ENCODE measurements at places on chromosomes 11 and 22.

DNA sequence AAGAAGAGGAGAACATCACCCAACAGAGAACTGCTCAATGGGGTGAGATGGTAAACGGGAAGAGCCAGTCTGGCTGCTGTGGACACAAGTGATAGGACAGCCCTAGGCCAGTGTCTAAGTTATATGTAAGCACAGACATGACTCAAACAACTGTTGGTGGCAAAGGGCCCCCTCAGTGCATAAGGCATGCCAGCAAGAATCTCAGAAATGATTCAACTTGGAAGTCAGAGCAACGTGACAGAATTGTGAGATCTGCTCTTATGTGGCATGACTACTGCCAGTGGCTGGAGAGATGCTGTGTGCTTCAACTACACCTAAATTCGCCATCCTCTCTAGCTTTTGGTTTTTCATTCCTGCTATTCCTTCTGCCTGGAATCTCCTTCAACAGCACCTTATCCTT, 7.4 kb downstream of the SLN start:
- DNase-seq, result no peak

- no peak for DNase-seq
Measured at GRCh38 chr11:67285541-67286498, 3.3 kb upstream of the ANKRD13D start.

GRCh38 chr22:48042621-48043395, 1280.4 kb downstream of the TBC1D22A start:
- no peak for DNase-seq

- no peak for DNase-seq
Measured at GRCh38 chr11:61020551-61021235, 49.2 kb downstream of the CD6 start.

DNA sequence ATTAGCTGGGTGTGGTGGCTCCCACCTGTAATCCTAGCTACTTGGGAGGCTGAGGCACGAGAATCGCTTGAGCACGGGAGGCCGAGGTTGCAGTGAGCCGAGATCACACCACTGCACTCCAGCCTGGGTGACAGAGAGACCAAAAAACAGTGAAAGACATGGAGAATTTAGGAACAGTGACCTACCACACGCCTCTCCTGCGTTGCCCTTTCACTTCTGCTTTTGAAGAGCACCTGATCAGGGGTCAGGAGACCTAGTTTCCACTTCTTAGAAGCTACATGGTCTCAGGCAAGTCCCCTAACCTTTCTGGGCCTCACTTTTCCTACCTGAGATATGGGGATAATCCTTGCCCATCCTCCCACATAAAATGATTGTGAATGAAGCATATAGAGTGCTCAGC, 12.2 kb downstream of the SLC35C1 start:
- no peak for DNase-seq

DNA sequence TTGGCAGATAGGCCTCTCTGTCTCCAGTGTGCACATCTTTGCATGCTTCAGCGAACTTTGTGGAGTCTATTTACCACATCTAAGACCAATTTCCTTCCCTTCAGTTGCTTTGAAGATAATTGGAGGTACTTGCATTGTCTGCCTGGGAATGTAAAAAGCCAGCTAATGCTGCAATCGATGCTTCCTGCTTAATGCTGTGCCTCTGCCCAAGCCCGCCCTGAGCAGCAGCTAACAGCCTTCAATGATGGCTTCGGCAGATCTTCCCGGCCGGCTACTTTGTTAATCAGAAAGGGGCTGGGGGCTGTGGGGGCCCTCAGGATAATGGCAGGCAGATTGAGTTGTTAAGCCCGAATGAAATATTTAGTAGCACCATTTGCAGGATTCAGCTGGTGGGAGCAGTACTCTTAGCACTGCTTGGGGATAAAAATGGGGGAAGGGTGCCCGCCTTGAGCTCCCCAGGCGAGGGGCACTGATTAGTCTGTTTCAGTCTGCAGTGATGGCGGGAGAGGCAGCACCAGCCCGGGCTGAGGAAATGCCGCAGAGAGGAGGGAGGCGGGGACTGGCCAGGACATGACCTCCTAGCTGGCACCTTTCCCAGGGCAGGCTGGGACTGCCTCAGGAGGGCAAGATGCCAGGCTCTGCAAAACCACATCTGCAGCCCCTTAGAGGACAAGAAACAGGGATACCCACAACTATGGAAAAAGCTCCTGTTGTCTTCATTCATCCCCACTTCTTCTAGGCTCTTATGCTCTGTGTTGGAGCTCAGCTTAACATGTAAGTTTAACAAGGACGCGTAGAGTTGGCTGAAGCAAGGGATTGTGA, 460.0 kb downstream of the BUD13 start:
- DNase-seq, result no peak

DNA sequence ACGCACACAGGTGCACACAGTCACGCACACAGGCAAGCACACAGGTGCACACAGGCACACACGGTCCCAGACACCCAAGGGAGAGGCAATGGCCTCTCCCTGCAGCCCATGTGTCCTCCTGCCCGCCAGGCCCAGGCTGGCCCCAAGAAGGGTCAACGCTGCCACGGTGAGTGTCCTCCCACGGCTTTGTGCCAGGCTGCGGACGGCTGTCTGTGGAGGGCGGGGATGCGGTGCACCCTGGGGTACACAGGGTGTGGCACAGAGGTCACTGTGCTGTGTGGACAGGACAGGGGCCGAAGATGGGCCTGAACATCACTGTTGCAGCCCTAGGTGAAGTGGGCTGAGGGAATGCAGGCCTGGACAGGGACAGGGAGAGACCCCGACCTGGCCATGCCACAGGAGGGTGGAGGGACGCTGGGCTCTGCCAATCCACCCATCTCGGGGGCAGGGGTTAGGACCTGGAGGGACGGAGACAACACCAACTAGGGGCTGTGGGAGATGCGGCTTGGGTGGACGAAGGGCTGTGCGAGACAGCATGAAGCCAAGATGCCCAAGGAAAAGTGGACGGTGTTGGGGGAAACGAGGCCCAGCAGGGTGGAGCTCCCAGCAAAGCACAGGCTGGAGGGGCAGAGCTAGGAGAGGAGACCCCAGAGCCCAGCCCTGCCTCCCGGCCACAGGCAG, 523.8 kb downstream of the BRD1 start:
- peak; percentile 9 for DNase-seq

DNA sequence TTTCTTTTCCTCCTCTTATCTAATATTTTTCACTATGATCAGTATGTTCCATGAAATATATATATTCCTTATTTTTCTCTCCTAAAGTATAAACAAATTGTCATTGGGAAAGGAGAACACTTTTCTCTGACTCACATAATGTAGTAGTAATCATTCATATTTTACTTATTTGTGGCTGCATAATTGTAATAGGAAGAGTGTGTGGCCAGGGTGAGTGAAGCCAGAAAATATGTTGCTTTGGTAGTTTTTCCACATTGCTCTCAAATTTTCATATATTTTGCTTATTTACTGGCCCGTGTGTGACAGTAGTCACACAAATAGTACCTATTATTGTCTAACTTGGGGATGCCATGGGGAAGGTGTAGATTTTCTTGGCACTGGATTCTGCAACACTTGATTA, 172.1 kb downstream of the DYNC2H1 start:
- no peak for DNase-seq

DNA sequence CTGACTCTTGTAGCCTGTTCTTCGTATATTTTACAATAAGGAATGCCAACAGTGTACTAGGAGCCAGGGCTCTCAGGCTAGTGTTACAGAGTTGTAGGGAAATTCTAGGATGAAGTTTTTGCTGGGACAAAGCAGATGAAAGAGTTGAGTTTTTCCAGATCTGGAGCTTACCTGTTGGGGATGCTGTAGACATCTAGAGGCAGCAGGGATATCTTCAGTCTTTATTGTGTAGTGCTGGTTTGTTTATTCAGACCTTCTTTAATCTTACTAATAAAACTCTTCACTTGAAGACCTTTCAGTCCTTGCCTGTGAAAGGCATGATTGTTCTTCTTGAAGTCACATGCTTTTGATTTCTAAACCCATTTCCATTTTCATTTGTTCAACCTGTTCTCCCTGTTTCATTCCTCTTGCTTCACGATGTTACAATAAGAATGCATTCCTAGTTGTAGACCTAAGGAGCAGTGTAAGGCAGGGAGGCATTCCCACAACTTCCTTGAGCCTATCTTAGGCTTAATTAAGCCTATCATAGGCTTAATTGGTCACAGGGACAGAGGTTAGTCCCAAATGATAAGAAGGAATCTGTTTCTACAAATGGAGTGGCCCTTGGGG, 7.9 kb upstream of the SLC37A2 start:
- DNase-seq, result no peak

DNA sequence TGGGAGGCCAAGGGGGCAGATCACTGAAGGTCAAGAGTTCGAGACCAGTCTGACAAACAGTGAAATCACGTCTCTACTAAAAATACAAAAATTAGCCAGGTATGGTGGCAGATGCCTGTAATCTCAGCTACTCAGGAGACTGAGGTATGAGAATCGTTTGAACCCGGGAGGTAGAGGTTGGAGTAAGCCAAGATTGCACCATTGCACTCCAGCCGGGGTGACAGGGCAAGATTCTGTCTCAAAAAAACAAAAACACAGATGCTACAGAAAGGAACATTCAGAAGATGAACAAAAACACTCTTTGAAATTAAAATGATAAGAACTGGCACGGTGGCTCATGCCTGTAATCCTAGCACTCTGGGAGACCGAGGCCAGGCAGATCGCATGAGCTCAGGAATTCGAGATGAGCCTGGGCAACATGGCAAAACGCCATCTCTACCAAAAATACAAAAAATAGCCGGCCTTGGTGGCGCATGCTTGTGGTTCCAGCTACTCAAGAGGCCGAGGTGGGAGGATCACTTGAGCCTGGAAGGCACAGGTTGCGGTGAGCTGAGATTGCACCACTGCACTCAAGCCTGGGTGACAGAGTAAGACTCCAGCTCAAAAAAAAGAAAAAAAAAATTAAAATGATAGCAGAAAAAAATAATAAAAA, 8.5 kb downstream of the RAB6A start:
- DNase-seq, result no peak

- no peak for DNase-seq
Measured at GRCh38 chr11:41404109-41404508, 55.3 kb downstream of the LRRC4C start.

GRCh38 chr11:64358907-64359711, at the start of gene RPS6KA4:
Gene RPS6KA4 (plus strand): TSS chr11:64359162. CDS start chr11:64359236, 74 bp downstream.
- peak; percentile 82 for DNase-seq

GRCh38 chr11:69554849-69555248, 73.4 kb downstream of the LINC01488 start:
- peak; percentile 8 for DNase-seq

GRCh38 chr22:37509059-37509860, 10.0 kb downstream of the CARD10 start:
- DNase-seq, result no peak

DNA sequence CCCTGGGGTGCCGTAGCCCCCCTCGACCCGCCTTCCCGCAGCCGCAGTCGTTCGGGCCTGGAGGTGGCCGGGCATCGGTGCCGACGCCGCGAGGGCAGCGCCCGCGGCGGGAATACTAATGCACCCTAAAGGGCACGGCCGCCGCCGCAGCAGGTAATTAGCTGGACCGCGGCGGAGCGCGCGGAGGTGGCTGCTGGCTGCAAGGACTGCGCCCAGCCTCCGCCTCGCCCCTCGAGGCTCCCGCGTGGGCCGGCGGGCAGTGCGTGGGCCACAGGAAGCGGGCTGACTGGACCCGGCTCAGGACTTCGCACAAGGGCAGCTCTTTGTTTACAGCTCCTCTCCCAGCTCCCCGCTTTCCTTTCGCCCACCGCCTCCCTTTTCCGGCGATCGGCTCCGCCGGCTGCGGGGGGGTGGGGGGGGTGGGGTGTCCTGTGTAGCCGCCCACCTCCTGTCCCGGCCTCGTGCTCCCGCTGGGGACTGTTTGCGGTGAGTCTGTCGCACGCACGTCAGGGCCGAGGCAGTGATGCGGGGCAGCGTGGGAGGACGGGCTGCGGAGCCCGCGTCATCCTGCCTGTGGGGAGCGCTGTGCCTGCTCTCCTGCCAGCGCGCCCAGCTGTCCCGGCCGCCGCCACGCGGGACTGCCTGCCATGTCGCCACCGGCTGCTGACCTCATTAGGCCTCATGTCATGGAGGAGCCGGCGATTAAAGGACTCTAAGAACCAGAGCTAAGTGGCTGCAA, 53.2 kb downstream of the GRIK4 start:
- no peak for DNase-seq

DNA sequence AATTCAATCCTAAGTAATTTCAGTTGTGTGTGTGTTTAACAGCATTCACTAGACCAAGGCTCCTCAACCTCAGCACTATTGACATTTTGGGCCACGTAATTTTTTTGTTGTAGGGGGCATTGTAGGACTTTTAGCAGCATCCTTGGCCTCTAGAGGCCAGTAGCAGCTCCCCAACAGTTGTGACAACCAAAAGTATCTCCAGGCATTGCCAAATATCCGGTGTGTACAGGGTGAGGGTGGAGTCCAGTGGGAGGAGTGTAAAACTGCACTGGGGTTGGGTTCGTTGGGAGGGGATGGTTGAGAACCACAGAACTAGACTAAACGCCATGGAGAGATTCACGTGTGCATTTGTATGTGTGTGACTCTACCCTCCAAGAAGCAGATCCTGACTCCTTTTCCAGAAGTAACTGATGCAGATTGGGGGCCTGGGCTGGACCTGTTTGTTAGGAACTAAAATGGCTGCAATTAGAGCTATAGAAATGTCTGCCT, 5.9 kb upstream of the PHF21A start:
- no peak for DNase-seq

DNA sequence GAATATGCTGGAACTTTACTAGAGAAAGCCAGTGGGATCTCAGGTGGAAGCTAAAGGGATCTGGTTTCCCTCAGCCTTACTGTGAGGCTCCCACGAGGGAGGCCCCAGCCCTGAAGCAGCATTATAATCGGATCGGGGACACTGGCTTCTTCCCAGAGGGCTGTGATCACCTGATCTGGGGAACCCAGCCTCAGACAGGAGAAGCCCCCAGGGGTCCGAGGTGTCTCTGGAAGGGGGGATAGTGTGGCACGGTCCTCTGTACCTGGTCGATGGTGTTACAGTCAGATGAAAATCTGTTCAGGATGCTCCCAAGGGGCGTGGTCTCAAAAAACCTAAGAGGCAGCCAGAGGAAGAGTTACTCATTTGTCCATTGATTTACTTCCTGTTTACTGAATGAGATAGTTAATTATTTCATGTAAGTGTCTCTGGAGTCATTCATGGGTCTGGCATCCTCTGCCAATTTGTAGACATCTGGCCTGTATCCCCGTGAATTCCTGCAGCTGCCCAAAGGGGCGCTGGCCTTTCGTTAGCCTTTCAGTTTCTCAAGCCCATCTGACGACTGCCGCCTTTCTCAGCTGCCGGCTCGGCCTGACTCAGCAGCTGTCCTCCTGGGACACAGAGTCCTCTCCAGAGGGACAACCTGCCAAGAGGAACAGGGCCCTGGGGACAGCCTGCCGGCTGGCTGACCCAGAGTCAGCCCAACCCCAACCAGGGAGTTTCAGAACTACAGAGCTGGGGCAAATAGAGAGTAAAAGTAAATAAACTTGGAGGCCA, 17.0 kb upstream of the KCNJ11 start:
- DNase-seq, result peak; percentile 70

GRCh38 chr11:10379871-10380568, 75.0 kb upstream of the AMPD3 start:
- no peak for DNase-seq

Data from D341Med (cell line).